ENCODE measurements at places on chromosomes 13 and 19. TPM values are rescaled to one million over a fixed set of nuclear protein-coding genes. Genes with fewer than 3 reads are reported as not detected.

Gene SIN3B
- 59.2 TPM for total RNA-seq

- no peak for DNase-seq
These were observed 87.8 kb upstream of the KLF5 start for GRCh38 chr13:72970956-72971355.

Gene KLF5
- 7.0 TPM for total RNA-seq

DNA sequence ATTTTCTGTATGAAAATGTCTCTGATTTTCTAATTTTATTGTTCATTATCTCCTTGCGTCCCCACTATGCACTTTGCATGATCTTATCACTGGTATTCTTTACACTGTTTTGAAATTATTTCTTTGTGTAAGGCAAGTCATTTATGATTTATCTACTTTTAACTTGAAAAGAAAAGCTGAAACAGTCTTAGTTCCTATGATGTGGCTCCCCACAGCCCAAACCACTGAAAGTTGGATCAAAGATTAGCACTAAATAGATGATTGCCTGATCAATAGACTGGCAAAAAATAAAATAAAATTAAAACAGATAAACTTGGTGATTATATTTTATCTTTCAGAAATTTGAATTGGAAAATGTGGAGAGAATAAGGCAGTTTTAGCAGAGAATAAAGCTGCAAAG, 1101.9 kb downstream of the PCDH9 start:
- no peak for DNase-seq

Gene ETV2
- total RNA-seq: 1.6 TPM

Gene FSD1
- 8.8 TPM for total RNA-seq

- DNase-seq: no peak
These were observed at the start of gene KCNK6 for GRCh38 chr19:38319421-38320258. KCNK6 (plus strand) TSS chr19:38319845; CDS start chr19:38319951, 106 bp downstream.

- DNase-seq: no peak
These were observed 58.0 kb downstream of the USPL1 start for GRCh38 chr13:30675717-30676116.

Gene ZNF471
- 0.02 TPM for total RNA-seq

Gene HNRNPUL1
- 161 TPM for total RNA-seq

GRCh38 chr19:45505151-45505995, 1.9 kb upstream of the VASP start:
- no peak for DNase-seq

- no peak for DNase-seq
These were observed 50.3 kb upstream of the GPI start for GRCh38 chr19:34314437-34315313.

Data from chondrocyte (in vitro differentiated cells).